PC-9 (cell line): ENCODE measurements at places on chromosomes 7 and 10. TPM values are rescaled to one million over a fixed set of nuclear protein-coding genes. Genes with fewer than 3 reads are reported as not detected.

Gene WIPF3
- total RNA-seq, result 0.25 and 0.26 TPM in 2 replicates

Gene TRIP6
- total RNA-seq, result 89.3 and 91.4 TPM in 2 replicates

Gene NUDT5
- total RNA-seq, result 82.0 and 82.6 TPM in 2 replicates

Gene THSD7A
- total RNA-seq, result 1.6 and 4.0 TPM in 2 replicates

Gene SPRN
- not detected in 2 replicates for total RNA-seq

Gene CACNB2
- not detected in 2 replicates for total RNA-seq

- DNase-seq, result no peak
These were observed at the start of gene CD36 for GRCh38 chr7:80637911-80638765. TSS of gene CD36 (plus strand) at chr7:80638642. CDS start at chr7:80646741, 8,099 bp downstream.

- DNase-seq, result no peak
These were observed 14.2 kb downstream of the FBH1 start for GRCh38 chr10:5904227-5904626.

DNA sequence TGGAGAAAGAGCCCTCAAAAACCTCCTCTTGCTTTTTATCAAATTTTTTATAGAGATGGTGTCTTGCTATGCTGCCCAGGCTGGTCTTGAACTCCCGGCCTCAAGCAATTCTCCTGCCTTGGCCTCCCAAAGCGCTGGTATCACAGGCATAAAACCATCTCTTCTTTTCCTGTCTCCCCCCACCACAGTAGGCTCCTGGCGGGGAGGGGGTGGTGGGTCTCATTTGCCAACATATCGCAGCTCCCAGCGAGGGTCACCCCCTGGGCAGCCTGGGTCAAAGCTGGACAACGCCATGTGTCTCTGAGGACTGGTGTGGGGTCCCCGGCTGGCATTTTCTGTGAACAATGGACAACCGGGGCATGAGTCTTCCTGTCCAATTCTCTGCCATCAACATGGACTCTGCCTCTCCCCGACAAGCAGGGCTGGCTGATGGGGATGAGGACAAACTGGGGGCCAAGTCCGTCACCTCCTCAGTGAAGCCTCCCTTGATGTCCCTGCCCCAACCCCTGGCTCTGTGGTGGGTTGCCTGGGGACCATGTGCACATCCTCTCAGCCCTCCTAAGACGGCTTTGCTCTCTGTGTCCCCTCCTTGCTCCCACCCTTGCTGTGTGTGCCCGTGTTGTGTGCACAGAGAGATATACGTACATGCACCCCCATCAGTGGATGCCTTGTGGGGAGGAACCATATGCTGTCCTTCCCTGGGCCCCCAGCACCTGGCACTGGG, 86.4 kb upstream of the GNA12 start:
- no peak for DNase-seq

GRCh38 chr7:75663302-75663907, 75.3 kb downstream of the HIP1 start:
- no peak for DNase-seq

DNA sequence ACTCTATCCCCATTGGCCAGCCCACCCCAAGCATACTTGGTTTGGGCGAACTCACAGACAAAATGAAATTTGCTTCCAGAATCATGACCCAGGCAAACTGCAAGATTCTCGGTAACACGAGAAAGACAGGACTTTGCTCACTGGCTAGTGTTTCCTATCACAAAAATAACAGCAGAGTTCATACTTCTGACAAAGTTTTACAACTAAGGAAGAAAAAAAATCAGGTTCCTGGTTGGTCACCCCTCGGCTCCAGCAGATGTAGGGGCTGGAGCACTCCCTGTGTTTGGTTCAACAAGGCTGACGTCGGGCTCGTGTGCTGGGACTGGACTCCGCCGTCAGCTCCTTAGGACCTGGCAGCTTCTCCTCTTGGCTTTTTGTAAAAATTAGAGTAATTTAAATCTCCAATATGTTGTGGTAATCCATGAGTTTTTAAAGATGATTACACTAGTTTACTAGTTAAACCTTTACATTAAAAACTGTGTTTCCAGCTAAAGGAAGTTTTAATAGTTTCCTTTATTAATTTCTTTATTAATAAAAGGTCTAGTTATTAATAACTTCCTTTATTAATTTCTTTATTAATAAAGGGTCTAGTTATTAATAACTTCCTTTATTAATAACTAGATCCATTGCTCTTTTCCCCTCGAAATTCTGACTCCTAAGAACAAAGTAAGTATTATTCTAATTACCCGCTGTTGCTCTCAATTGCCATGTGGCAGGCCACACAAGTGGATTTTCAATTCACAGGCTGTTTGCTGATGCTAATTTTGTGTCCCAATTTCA, 115.6 kb upstream of the RNF32 start:
- no peak for DNase-seq

DNA sequence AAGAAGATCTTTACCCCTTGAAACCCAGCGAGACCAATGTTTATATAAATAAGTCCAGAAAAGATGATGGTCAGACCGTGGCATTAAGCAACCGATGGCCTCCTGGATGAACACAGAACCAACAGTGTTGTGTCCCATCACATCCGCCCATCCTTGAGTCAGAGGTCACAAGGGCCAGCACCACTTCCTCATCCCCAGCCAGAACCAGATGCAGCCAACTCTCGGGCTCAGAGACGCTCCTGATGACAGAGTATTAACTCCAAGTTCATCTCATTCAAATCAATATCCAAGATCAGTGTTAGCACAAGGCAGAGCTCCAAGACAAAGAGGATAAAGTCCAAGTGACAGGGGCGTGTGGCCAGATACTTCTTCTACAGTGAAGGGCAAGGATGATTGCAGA, 63.5 kb downstream of the FAM53B start:
- no peak for DNase-seq

GRCh38 chr10:11440250-11441150, 170.9 kb downstream of the USP6NL start:
- DNase-seq, result no peak

GRCh38 chr7:12655161-12655560, 32.3 kb upstream of the ARL4A start:
- DNase-seq, result no peak

DNA sequence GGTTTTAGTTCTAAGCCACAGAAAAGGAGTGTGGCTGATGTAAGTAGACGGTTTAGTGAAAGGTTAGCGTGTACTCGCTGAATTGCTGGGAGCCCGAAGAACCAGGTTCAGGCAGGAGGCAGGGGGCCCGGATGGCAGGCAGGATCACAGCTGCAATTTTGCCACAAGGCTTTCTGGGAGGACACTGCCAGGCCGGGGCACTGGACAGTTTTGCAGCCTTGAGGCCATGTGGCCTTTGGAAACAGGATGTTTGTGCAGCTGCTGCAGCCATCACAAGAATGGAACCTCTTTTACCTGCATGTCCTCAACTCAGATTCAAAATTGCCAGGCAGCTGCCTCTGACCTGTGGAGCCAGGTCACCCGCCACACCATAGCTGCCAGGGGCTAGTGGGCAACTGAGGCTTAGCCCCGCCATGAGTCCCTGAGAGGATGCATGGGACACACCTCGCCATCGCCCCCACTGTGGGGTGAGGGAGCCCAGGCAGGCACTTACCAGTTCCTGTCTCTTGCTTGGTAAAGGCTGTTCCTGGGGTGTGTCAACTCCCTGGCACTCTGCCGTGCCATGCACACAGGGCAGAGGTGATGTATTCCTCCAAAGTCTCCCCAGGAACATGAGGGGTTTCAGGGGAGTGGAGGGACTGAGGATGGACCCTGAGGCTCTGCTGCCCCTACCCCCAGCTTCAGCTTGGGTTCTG, 188.6 kb downstream of the RPS24 start:
- no peak for DNase-seq

DNA sequence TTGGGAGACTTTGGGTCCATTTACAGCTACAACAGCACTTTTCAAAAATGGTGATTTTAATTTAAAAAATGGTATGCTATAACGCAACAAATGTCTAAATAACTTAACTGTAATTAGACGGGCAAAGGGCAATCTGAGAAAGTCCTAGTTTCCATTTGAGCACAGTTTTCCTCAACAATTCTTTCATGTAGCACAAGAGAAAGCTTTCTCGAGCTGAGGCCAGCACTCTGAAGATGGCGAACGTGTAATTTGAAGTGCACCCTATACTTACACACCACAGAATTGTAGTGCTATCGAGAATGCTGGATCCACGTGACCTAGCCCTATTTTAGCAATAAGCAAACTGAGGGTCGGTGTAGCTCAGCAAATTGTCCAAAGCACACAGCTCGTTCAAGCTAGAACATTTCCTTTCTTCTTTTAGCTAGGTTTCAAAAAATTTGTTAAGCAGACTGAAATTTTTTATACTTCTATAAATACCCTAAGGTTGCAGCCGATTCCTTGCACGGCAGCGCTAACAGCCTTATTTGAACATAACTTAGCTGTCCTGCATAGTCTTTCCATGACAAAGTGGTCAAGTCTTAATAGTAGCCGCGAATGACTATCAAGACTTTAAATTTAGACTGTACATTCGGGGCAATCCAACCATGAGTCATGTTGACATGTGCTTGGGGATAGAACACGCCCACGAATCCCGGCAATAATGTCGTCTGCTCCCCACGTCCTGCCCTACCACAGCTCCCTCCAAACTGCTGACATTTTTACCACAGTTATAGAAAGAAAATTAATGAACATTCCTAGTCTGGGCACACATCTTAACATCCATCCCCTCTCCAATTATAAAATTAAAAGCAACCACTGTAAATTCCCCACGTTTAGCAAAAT, 10.0 kb downstream of the KLF6 start:
- no peak for DNase-seq

GRCh38 chr10:16893664-16894063, 76.4 kb upstream of the RSU1 start:
- DNase-seq, result no peak

DNA sequence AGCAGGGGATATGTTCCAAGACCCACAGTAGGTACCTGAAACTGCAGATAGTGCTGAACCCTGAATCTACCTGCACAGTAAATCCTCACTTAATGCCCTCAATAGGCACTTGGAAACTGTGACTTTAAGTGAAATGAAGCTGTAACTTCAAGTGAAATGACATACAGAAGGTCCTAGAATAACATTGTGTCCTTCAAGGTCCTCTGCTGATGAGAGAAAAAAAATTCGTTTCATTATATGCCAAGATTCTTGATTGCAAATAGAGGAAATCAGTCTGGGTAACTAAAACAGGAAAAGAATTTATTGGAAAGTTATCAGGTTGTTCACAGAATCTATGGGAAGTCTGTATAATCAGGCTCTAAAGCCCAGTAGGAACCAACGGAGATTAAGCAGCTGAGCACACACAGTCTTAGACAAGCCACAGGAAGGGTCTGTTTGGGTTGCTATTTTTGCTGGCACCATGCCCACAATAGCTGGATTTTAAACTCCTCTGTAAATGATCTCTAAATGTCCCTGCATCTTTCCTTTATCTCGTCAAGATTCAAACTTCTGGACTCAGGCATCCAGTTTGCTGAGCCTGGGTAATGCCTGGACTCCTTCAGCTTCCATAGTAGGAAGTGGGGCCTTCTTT, 57.5 kb downstream of the EXOC4 start:
- DNase-seq, result no peak

- DNase-seq, result no peak
These were observed 228.4 kb downstream of the TRIL start for GRCh38 chr7:28729727-28730126.

DNA sequence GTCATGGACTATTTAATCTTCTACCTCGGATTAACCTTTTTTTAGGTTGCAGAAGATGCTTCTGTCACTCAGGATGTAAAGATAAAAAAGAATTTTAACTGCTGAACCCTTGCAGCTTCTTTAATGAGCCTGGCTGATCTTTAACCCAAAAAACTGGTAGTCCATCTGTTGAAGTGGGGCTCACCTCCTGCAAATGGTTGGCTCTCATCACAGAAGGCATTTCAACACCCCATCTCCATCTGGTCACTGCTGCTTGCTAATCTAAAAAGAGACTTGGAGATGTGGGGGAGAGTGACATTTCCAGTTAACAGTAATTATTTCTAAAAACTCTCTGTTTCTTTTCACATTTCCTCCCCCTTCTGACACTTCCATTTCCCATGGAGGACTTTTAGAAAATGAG, 208.6 kb downstream of the LHFPL3 start:
- no peak for DNase-seq

DNA sequence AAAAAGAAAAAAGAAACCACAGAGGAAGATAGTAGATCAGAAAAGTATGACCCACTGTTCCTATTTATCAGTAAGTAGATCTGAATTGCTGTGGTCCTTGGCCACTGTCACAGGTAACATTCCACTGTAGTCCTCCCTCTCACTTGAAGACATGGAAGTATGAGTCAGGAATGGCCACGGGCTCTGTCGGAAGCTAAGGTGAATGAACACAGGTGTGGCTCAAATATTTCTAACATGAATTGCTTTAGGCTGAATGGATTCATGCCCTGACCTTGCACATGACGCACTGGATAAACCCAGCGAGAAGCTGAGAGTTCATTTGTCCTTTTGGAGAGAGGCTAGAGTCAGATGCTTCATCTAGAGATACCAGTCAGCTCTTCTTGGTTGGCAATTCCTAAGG, 224.5 kb upstream of the SP8 start:
- DNase-seq, result peak; percentile 36

DNA sequence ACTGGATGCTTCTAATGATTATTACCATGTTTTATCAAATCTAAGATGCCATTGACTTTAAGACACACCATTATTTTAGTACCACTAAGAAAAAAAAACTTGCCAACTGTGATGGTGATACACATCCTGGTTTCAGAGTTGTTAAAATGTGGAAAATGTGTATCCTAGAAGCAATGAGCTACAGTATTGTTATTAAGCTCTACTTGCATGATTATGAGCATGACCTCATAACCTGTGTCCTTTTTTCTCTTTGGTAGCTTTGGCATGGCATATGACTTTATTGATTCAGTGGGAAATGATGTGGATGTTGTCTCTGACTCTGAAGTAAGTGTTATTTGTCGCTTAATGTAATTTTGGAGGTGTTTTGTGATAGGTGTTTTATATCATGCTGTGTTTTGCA, 3.3 kb downstream of the EDRF1 start:
- no peak for DNase-seq

- DNase-seq, result peak; percentile 89
These were observed 121.0 kb downstream of the HIP1 start for GRCh38 chr7:75617634-75618234.

- no peak for DNase-seq
These were observed 18.3 kb downstream of the CPED1 start for GRCh38 chr7:121006711-121007315.

GRCh38 chr7:142583446-142583845, 165.8 kb upstream of the PRSS1 start:
- DNase-seq, result peak; percentile 82

DNA sequence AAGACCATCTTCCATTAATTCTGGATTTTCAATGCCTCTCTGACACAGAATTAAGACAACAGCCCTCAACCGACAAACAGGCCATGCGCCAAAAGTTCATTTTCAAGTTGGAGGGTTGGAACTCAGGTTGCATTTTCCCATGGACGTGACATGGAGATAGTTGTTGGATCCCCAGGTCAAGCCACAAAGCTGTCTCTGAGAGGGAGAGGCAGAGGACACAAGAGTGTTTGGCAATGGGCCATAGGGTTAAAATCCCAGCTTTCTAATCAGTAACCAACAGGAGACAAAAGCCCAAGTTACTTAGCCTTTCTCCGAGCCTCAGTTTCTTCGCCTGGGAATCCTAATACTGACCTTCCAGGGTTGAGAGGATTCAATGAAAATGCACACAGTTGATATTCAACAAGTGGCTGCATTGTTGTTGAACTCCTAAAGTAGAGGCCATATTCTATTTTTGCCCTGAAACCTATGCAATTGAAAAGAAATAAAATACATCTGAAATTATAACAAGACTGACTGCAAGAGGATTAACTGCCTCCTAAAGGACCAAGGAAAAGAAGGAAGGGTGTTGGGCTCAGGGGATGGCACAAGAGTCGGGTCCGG, 44.3 kb downstream of the SORBS1 start:
- DNase-seq, result no peak

- DNase-seq, result peak; percentile 43
These were observed 291.0 kb downstream of the GPR158 start for GRCh38 chr10:25465582-25466372.

- peak; percentile 40 for DNase-seq
These were observed 19.8 kb downstream of the ERCC6 start for GRCh38 chr10:49518982-49519578.
